Skeletal muscle cell (primary cell): ENCODE measurements at places on chromosomes 6 and 20.
A peak's percentile ranks its signal among the peaks of the same experiment; 100 is the strongest.

DNA sequence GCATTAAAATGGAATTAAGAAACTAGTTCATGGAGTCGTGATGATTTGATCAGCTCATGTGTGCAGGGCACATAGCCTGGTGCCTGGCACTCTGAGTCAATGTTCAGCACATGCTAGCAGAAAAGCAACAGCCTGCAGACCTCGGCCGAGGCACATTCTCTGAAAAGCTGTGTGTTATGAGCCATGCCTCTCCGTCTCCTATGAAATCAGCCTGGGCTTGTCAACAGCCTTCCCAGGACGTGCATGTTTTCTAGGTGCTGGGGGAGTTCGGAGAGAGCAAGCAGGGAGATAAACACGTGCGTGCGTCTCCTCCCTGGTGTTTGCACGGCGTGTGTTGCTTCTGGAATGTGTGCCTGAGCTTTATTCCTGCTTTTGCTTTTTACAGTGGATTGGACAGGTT lies 207.8 kb upstream of the KCNG1 start:
- no peak for DNase-seq

DNA sequence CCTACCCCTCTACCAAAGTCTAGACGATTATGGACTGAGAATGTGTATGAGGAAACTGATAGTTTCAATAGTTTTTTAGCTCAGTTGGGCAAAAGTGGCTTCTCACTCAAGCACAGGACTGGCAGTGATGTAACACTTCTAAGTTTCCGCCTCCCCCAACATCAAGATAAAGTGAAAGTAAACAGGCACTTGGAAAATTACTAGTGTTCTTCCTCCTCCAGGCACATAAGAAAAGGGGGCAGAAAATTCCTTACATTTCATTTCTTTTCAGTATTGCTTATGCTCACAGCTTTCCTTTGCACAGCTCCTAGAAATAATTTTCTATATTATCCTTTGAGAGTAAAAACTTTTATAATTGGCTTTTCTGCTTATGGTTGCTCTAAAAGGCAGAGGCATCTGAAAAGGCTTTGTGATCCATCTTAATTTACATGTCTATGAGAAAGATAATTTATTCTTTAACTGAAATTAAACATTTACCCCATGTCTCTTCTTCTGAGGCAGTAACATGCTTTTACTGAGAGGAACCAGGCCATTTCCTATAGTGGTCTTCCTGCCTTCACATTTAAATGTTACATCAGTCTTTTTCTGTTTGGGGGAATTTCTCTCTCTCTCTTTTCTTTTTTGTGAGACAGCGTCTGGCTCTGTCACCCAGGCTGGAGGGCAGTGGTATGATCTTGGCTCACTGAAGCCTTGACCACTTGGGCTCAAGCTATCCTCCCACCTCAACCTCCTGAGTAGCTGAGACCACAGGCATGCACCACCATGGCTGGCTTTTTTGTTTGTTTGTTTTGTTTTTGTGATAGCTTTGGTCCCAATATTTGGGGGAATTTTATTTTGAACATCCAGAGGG lies 65.0 kb upstream of the EEF1A1 start:
- peak; percentile 52 for DNase-seq

DNA sequence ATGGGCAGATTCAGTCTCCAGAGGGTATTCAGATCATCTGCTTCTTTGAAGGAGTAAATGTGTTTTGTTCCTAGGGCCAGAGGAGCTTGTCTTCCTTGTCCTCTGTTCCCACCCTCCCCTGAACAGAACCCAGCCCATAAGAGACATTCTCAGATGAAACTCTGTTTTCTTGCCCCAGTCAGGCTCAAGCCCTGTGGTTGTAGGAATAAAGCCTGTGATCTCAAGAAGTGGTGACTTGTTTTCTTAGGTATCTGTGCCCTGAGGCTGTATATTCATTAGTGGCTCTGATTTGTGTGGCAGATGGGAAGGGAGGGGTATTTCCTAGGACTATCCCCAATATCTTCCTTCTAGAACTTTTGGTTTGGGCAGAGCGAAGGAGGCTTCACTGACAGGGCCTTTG lies 27.9 kb downstream of the GSS start:
- no peak for DNase-seq

DNA sequence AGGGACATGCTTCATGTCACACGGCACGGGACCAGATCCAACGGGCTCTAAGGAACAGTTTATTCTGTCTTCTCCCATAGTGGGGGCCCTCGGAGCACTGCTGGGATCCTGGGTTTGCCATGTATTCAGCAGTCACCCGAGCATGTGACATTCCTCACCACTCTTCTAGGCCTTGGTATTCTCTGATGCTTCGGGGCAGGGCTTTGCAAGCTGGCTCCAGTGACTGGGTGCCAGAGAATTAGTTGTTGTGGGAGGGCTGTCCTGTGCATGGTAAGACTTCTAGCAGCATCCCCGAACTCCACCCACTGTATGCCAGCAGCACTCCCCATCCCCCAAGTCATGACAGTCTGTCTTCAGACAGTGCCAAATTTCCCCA lies 5.4 kb downstream of the CCN5 start:
- DNase-seq: no peak
